ENCODE measurements at places on chromosomes 2 and 18.

GRCh38 chr2:195447323-195447975 is 209.6 kb upstream of the SLC39A10 start:
- DNase-seq = no peak

GRCh38 chr2:223267160-223267951 is 215.4 kb downstream of the KCNE4 start:
- DNase-seq = no peak

DNA sequence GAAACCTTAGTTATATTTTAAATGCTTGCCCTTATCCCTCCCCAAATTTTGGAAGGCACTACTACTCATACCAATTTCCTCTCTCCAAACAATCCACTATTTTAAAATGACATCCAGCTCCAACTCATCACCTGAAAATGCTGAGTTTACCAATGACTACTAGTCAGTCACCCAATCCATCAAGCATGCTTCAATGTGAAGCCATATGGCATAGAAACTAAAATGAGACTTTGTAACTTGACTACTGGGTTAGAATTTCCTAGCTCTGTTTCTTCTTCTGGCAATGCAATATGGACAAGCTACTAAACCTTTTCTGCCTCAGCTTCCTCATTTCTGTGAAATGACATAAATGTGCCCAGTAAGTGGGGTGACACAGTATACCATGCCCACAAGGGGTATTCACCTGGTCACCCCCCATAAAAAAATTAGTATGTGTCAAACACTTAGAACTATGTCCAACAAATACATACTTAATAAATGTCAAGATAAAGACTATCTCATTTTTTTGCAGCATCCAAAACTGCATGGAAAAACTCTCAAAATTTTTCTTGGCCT is 10.0 kb upstream of the STPG4 start:
- DNase-seq = no peak

DNA sequence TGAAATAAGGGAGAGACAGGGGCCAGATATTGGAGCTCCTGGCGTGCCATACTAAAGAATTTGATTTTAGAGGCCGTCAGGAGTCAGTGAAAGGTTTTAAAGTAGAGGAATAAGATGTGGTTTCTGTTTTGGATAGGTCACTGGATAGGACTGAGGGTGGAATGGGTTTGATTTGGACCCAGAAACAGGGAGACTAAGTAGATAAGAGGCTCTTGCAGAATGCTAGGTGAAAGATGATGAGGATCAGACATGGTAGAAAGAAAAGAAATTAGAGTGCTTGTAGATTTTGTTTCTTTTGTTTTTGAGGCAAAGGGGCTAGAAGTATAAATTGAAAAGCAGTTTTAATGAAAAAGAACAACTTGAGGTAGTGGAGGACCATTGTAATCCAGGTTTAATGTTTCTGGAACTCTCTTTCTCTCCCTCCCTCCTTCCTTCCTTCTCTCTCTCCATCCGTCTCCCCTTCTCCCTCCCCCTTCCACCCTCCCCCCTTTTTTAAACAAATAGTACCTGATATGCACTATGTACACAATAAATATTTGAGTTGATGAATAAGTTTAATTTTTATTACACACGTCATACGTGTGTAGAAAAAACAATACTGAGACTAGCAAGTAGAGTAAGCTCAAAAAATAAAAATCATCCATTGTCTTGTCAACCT is 1.9 kb downstream of the NDUFV2 start:
- no peak for DNase-seq

- no peak for DNase-seq
Observed at GRCh38 chr2:236256366-236256985, 7.7 kb downstream of the ASB18 start.

GRCh38 chr18:9434122-9434701 is 41.1 kb upstream of the RALBP1 start:
- peak; percentile 69 for DNase-seq

GRCh38 chr2:43898134-43898837 is 59.5 kb downstream of the ABCG8 start:
- no peak for DNase-seq

DNA sequence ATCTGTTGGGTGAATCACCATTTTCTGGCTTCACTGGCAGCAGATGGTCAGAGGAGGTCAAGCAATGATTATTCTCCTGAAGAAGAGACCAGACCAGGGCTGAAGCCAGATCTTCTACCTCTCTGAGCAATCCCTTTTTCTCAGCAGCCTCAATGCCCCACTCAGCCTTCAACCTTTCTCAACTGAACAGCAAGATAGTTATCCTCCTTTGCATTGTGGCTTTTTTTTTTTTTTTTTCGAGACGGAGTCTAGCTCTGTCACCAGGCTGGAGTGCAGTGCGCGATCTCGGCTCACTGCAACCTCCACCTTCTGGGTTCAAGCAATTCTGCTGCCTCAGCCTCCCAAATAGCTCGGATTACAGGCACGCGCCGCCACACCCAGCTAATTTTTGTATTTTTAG is 50.5 kb downstream of the ZFP36L2 start:
- DNase-seq = no peak

GRCh38 chr2:79511320-79511951 is 1.4 kb upstream of the CTNNA2 start:
- DNase-seq = peak; percentile 25

DNA sequence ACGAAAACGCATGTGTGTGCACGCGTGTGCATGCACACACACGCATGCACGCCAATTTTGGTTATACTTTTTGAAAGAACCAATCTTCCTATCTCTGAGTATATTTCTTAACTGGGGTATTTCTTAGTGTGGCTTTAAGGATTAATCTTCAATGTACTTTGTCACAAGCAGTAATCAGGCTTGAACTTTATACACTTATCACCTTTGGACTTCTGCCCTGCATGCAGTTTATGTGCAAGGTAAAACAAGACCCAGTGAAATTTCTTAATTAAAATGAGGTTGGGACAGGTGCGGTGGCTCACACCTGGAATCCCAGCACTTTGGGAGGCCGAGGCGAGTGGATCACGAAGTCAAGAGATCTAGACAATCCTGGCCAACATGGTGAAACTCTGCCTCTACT is 85.3 kb downstream of the OSBPL6 start:
- no peak for DNase-seq

DNA sequence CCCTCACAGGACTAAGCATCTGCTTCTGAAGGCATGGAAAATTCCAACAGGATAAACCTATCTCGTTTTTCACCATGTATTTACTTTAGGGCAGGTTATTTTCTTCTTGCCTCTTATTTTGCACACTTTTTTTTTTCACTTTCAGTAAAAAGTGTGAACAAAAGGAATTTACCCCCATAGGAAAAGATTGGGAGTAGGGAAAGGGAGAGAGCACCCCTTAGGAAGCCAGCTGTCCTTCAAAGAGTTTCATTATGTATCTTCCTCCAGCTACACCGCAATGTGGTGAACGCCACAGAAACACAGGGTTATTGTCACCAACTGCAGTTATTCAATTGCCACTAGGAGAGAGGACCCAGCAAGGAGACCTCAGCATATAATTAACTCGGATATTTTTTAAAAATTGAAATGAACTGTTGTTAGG is 286.2 kb upstream of the VRK2 start:
- no peak for DNase-seq

GRCh38 chr2:225122007-225122406 is 79.7 kb upstream of the DOCK10 start:
- DNase-seq = no peak

- no peak for DNase-seq
Observed at GRCh38 chr2:105536175-105536574, 137.3 kb upstream of the FHL2 start.

GRCh38 chr2:144330951-144331673 is 188.8 kb downstream of the ZEB2 start:
- peak; percentile 19 for DNase-seq

DNA sequence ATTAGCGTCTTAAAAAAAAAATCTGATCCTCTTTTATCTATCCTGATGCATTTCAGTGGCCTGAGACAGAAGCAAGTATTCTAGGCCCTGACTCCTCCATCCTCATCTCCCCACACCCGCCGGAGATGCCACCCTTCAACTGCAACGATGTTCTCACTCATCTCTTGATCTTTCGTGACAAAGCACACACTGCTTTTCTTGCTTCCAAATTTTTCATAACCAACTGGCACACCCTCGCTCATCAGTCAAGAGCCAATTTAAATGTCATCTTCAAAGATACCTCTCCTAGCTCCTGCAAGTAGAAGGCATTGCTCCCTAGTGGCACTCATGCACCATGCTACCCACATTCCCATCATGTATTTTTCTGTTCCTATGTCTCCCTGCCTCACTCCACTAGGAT is 115.0 kb downstream of the STK39 start:
- no peak for DNase-seq

DNA sequence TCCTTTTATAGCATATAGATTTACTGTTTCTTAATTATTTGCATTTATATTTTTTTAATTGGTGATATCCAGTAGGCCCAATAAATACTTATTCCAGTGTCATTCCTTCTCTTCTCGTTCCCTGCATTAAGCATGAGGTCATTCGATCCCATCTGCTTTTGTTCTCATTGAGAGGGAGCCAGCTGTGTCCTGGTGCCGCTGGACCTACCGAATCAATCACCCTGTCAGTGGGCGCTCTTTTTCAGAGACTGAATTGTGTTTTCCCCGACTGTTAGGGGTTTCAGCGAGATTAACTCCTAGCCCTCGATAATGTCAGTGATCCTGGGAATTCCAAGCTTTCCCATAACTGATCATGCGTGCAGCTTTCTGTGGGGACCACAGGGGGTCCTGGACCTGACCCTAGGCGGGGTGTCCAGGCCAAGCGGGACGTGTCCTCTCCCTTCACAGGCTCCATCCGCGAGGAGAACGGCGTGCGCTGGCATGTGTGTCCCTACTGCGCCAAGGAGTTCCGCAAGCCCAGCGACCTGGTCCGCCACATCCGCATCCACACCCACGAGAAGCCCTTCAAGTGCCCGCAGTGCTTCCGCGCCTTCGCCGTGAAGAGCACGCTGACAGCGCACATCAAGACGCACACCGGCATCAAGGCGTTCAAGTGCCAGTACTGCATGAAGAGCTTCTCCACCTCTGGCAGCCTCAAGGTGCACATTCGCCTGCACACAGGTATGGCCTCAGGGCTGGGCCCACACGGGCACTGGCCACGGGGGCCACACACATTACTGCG is 72.4 kb downstream of the ZNF236 start:
- no peak for DNase-seq

DNA sequence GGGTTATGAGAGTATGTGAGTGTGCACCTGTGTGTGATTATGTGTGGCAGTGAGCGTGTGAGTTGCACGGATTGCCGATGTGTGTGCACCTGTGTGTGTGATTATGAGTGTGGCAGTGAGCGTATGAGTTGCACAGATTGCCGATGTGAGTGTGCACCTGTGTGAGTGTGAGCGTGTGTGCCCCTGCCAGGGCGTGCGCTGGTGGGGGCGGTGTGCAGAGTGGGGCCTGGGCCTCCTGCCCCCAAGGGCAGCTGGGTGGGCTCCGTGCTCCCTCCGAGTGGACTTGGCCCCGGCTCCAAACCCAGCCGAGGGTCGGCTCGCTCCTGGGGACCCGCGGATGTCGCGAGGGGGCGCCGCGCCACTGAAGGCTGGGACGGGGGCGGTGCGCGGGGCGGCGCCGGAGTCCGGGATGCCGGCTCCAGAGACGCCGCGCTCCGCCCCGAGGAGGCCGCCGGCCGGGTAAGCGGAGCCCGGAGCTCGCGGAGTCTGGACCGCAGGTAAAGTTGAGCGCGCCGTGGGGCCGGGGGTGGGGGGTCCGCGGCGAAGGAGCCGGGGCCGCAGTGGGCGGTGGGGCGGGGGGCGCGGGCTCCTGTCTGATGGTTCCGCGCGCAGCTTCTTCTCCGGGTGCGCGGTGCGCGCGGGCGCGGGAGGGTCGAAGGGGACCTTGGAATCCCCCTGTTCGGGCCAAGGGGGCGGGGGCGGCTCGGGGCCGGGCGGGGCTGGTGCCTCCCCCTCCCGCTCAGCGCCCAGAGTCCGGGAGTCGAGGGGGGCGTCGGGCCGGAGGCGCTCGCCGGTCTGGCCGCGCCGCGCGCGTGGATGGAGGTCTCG is at the start of gene KCNG2:
Gene KCNG2, plus strand, starts transcription at position 421 of the 828 bp plus-strand sequence. CDS start 65,730 bp downstream, outside the sequence.
- peak; percentile 54 for DNase-seq

- no peak for DNase-seq
Observed at GRCh38 chr2:28433935-28434599, 41.4 kb downstream of the FOSL2 start.

GRCh38 chr2:147855977-147856376 is 11.1 kb downstream of the ACVR2A start:
- no peak for DNase-seq

DNA sequence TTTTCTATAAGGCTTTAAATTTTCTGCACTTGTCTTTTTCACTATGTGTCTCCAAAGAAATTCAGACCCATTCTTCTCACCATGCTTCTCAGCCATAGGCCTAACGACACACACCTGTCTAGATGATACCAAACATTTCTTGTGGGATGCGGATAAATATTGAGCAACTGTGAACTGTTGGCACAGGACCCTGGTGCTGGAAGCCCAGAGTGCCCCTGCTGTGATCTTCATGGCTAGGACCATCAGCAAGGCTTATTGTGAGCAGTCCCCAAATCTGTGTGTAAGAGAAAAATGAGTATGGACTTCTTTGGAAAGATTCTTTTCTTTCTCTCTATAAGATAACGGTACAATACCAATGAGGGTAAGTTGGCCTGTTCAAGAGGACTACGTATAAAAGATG is 54.1 kb upstream of the NCK2 start:
- DNase-seq = no peak

DNA sequence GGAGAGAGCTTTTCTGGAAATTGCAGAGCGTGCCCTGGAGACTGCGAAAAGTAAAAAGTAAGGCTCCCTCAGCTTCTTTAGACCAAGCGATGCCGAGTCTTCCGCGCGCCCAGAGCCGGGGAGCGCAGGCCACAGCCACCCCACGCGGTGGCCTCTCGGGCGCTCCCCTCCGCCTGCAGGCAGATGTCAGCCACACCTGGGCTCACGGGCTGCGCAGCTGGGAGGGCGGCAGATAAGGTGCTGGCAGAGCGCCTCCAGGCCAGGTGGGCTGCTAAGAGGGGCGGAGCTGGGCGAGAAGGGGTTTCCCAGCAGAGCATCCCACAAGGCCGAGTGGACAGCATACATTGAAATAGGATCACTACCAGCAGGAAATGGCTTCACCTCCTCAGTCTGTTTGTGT is 81.7 kb downstream of the ARHGEF4 start:
- no peak for DNase-seq

DNA sequence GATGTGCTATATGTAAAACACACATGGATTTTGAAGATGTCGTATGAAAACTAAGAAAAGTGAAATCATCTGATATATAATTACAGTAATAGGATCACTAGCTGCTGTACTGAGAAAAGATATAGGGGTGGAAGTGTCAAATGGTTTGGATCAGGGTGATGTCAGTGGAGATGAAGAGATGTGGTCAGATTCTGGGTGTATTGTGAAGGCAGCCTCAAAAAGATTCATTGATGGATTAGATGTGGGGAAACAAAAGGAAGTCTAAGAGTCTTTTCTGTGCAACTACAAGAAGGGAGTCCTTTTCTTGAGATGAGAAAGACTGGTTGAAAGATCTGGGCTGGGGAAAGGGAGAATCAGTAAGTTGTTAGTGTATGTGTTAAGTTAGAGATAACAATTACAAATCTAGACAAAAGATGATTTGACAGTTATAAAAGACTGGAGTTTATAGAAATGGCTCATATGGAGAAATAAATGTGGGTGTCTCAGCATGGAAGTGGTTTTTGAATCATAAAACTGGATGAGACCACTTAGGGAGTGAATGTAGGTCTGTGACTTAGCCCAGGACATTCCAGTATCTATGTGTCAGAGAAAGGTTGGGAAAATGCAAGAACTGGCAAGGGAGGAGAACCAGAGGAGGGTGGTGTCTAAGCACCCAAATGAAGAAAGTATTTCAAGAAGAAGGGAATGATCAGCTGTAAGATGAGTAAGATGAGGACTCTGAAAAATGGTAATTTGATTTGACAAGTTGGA is 347.4 kb downstream of the PARD3B start:
- DNase-seq = no peak

Measured in right kidney (tissue), 9 donors.